ENCODE measurements at places on chromosomes 7 and 10. TPM values are rescaled to one million over a fixed set of nuclear protein-coding genes. Genes with fewer than 3 reads are reported as not detected.

- no peak for DNase-seq
Observed at GRCh38 chr7:120927454-120928103, 23.0 kb upstream of the ING3 start.

Gene MMD2
- polyA plus RNA-seq, result not detected

GRCh38 chr10:96902731-96903358 is 70.7 kb downstream of the LCOR start:
- DNase-seq, result no peak

DNA sequence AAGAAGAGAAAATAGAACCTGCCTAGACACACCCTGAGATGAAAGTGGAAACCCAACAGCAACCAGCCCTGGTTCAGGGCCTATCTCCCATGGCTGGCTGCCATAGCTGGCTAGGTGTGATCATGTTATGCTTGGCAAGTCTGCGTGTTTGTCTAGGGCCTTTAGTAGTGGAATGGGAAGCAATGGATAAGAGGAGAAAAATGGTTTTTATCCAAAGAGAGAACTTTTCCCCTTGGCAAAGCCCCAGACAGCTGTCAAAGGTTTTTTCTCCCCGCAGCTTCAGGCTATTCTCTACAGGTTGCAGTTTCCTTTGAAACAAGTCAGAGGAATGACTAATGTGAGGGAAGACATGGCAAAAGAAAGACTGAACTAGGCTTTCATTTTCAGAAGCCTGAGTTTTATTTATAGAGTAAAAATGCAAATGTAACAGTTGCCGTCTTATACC is 161.5 kb downstream of the SEMA3D start:
- no peak for DNase-seq

- DNase-seq, result no peak
Observed at GRCh38 chr7:25789701-25790640, 362.0 kb upstream of the NFE2L3 start.

GRCh38 chr10:109968953-109969759 is 38.6 kb upstream of the ADD3 start:
- no peak for DNase-seq

GRCh38 chr10:71504168-71504567 is 107.4 kb downstream of the CDH23 start:
- no peak for DNase-seq

Gene SAMD9L
- polyA plus RNA-seq, result 1.5 TPM

GRCh38 chr10:101097881-101098280 is 33.2 kb upstream of the TLX1 start:
- no peak for DNase-seq

DNA sequence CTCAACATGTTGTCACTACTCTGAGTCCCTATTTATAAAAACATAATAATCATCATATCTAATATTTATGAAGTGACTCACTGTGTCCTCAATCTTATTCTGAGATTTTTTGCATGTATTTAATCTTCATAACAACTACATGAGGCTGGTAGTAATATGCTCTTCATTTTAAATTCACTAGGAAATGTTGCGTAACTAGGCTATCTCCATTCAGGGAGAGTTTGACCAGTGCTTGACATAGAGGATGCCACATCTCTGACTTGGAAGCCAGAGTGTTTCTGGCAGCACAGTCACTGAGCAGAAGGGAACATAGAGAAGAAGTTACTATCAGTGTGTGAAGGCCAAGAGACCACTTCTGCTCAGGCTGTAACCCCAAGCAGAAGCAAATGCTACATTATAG is 88.9 kb downstream of the FAM13C start:
- DNase-seq, result no peak

Gene EIF4H
- 179 TPM for polyA plus RNA-seq

GRCh38 chr7:7210475-7211237 is 28.3 kb downstream of the C1GALT1 start:
- no peak for DNase-seq

DNA sequence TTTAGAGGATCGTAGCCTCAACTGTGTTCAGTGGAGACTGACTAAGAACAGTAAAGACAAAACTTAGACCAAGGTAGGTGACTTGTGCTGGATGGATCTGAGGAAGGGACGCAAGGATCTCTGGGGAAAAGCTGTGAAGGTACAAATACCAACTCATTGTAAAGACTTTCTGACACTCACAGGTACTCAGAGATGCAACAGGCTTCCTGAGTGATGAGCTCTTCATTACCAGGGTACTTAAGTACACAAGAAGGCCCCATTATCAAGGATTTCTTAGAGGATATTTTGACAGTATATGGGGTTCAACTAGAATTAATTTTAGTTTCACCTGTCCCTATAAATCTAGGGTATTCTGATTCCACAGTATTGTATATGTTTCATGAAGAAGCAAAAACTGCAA is 440.7 kb downstream of the PLXDC2 start:
- no peak for DNase-seq

GRCh38 chr7:30313793-30314192 is 29.4 kb downstream of the ZNRF2 start:
- no peak for DNase-seq

All from hepatocyte (in vitro differentiated cells).